Midbrain (tissue), 1 donor: ENCODE measurements at places on chromosomes 1 and 21.
A peak's percentile ranks its signal among the peaks of the same experiment; 100 is the strongest.

GRCh38 chr1:100860397-100860991, 34.1 kb downstream of the EXTL2 start:
- no peak for DNase-seq

GRCh38 chr1:88124614-88125013, 559.5 kb upstream of the PKN2 start:
- no peak for DNase-seq

DNA sequence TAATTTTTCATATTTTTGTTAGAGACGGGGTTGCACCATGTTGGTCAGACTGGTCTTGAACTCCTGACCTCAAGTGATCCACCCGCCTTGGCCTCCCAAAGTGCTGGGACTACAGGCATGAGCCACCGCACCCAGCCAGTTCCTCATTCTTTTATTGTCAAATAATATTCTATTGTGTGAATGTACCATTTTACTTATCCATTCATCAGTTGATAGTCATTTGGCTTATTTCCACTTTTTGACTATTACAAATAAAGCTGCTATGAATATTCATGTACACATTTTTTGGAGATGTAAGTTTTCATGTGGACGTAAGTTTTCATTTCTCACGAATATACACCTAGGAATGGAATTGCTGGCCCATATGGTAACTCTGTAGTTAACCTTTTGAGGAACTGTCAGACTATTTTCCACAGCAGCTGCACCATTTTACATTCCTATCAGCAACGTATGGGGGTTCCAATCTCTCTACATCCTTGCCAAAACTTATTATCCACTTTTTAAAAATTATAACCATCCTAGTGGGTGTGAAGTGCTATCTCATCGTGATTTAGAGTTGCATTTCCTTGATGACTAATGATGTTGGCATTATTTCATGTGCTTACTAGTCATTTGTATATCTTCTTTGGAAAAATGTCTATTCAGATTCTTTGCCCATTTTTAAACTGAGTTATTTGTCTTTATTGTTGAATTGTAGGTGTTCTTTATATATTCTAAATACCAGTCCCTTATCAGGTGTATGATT, 12.7 kb downstream of the PACC1 start:
- no peak for DNase-seq

- no peak for DNase-seq
These were observed 68.9 kb upstream of the ACTL8 start for GRCh38 chr1:17686258-17686657.

GRCh38 chr1:156773607-156774006, 6.3 kb downstream of the PRCC start:
- no peak for DNase-seq

GRCh38 chr1:110675060-110675791, 486 bp upstream of the KCNA3 start:
- DNase-seq: no peak

GRCh38 chr1:96416111-96416595, 305.4 kb upstream of the PTBP2 start:
- no peak for DNase-seq

DNA sequence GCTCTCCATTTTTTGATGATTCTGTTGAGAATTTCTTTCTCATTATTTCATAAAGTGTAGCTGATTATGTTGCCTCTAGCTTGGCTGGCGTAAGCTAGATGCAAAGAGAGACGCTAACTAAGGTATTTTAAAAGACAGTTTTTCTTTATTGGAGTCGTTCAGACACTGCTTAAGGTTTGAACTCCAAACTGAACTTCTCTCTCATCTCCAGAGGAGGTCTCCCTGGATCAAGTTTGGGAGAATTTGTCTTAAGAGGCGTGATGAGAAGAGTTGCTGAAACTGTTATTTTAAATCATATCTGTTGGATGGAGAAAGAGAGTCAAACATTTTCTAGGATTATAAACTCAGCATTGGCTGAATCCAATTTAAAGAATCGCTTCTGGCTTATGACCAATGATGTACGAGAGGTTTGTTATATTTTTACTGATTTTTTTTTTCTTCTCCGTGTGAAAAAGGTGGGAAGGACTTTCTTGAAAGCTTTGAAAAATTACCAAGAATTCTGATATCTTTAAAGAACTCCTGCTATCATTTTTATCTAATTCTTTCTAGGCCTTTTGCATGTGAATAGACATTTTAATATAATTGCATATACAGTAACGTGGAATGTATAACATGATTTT, 34.0 kb downstream of the MAP3K7CL start:
- peak; percentile 47 for DNase-seq

DNA sequence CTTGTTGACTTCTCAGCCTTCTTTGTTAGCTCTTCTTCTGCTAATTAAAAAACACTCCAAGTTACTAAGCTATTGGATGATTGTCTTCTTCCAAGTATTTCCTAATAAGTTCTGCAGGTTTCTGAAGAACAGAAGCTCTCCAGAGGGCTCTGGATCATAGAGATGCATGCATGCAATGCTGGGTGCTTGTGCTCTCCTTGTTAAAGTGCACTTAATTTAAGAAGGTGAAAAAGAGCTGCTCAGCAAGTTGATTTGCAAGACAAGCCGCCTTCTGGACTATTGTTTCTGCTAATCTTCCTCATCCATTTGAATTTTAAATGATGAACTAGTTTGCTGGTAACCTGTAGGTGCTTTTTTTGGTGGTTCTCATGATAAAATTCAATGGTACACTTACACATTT, 16.1 kb downstream of the RRP15 start:
- DNase-seq: no peak

GRCh38 chr1:176996456-176997090, 167.9 kb downstream of the ASTN1 start:
- DNase-seq: no peak

- no peak for DNase-seq
These were observed 13.0 kb upstream of the PEAR1 start for GRCh38 chr1:156880473-156880872.

DNA sequence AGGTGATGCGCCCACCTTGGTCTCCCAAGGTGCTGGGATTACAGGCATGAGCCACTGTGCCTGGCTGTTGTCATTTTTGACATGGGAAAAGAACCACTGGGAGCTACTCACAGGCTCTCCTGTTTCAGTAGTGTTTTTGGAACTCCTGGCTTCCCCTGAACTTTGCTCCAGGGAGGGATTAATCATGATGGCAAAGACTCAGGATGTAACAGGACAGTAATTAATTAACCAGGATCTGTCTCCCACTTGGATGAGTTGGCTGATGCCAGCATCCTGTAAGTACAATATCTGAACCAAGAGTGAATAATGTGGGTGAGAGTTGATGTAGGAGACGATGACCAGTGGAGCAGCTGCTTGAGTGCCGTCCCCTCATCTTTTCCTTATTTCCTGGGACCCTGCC, 4.9 kb downstream of the SFT2D2 start:
- DNase-seq: no peak

DNA sequence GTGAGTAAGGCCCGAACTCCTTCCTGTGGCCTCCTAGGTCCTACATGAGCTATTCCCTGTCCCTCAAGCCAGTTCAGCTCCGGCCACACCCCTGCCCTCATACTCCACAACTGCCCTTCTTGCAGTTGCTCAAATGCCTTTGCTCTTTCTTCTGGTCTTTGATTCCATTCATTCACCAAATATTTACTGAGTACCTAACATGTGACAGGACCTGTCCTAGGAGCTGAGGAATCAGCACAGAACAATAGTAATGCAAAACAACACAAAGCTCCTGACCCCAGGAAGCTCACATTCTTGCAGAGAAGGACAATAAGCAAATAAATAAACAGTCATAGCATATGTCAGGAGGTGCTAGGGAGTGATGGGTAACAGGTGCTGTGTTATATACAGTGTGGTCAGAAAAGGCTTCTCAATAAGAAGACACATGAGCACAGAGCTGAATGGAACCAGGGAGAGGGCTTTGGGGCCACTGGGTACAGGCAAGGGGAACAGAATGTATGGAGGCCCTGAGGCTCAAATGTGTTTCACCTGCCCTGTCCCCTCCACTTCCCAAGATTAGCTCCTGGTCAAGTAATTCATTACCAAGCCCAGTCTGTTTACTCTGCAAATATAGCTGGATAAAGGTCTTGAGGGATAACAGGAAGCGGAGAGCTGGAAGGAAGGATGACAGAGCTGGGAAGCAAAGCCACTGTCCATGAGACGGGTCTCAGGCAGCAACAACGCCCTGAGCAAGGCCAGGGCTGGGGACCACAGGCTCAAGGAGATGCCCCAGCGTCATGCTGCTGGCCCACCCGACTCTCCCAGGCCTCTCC, 145.1 kb downstream of the CSMD2 start:
- no peak for DNase-seq

DNA sequence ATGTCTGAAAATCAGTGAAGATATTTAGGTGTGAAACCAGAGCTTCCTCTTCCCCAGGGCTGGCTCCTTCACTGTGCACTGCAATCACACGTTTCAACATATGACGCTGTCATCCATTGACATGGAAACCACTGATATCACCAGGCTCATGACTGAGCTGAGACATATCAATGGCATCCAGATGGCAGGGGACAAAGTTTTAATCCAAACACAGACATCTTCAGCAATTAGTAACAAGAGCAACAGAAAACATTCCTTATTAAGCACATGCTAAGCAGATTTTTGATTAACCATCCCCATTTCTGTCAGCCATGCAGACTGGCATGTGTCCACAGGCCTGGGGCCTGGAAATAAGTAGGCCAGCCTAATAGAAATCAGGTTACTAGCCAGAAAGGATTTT, 108.0 kb upstream of the ADAR start:
- no peak for DNase-seq

DNA sequence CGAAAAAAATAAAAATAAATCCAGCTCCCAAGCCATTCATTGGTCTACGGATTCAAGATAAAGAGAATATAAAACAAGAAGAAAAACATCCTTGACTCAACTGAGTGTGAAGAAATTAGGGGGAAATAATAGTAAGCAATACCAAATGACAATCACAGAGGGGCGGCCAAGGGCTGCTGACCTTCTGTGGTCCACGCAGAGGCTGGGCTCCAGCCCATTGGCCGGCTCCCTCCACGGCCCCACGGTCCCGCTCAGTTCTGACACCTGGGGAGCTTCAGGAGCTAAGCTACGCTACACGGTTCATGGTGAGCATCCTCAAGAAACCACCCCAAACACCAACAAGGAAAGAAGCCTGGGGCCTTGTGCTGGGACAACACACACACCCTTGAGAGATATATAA, 400 bp upstream of the KRTAP10-12 start:
- DNase-seq: no peak

DNA sequence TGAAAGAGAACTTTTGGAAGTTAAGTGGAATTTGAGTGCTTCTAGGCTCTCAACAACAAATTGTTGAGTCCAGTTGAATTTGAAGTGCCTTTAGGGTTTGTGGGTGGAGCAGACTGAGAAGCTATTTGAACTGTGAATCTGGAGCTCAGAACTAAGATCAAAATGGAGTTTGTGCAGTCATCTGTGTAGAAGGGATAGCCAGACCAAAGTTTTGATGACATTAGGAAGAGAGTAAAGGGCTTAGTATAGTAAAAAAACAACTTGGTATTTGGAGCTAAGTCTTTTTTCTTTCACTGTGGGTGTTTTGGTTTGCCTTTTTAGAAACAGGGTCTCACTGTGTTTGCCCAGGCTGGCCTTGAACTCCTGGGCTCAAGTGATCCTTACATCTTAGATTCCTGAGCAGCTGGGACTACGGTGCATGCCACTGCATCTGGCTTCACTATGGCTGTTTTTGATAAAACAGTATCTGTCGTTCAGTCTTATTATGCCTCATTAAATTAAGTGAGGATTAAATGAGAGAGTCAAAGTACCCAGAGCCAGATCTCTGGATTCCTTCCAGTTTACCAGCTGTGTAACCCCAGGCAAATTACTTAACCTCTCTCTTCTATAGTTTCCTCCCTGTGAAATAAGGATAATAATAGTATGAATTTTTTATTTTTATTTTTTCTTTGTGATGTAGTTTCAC, 20.0 kb downstream of the HDAC1 start:
- DNase-seq: no peak

GRCh38 chr1:91881280-91881679, 4.7 kb downstream of the TGFBR3 start:
- no peak for DNase-seq

GRCh38 chr1:153547560-153548551, 1.2 kb downstream of the S100A3 start:
- no peak for DNase-seq

DNA sequence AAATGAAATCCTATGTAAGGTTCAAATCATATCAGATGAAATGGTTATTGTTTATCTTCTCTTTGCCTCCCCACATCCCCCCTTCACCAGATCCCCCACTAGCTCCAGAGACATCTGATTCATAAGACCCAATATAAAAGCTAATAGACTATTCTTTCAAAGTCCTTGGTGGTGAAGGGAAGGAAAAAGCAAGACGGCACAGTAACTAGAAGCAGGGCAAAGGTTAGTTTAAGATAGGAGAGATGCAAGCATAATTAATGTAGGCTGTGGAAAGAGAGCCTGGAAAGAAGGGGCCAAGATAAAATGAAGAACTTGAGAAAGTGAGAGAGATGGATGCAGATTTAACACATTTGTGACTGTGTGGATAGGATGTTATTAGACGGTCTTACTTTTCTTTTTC, 33.8 kb downstream of the BTG3 start:
- no peak for DNase-seq

DNA sequence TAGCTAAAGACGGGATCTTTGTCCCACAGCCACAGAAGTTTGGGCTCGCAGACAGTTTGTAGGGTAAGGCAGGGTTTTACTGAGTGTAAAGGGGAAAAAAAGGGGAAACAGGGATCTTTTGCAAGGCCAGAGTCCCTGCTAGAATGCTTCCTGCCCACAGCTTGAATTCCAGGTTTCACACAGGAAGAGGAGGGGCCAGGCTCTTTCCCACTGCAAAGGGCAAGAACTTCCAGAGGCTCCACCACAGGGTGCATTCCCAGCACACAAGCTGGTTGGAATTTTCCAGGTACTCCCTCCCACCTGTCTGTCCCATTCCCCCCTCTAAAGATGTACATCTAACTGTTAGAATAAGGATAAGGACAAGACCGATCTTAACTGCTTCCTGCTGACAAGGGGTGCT, 1126.9 kb downstream of the KCNT2 start:
- no peak for DNase-seq

DNA sequence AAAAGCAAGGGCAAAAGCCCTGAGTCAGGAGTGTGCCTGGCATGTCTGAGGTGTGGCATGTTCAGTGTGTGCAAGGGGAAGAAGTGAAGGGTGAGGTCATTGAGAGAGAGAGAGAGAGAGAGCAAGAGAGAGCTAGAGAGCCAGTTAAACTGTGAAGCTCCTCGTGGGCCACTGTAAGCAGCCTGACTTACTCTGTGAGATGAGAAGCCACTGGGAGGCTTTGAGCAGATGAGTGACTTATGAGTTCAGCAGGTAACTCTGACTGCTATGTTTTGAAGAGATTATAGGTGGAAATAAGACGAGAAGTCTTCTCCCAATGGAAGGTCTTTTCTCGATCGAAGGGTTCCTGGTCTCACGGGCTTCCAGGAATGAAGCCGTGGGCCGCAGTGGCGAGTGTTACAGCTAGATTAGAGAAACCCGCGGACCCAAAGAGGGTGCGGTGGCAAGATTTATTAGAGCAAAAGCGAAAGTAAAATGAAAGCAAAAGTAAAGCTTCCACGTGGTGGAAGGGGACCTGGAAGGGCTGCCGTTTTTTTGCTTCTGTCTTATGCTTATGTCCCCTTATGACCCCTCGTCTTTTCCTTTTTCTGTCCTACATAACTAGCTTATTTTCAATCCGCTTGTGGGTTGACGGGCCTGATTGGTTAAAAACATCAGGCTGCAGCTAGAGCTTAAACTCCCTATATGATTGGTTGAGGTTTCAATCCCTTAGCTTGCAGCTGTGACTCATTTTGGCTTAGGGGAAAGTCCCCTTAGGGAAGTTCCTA, 323.1 kb upstream of the FAM78B start:
- DNase-seq: no peak
